Stimulated activated CD4-positive, alpha-beta T cell treated with anti-CD3 and anti-CD28 coated beads, Interleukin-2, amount 100 ng/mL, for 24 hours (primary cell): ENCODE measurements at places on chromosomes 12 and 14.

DNA sequence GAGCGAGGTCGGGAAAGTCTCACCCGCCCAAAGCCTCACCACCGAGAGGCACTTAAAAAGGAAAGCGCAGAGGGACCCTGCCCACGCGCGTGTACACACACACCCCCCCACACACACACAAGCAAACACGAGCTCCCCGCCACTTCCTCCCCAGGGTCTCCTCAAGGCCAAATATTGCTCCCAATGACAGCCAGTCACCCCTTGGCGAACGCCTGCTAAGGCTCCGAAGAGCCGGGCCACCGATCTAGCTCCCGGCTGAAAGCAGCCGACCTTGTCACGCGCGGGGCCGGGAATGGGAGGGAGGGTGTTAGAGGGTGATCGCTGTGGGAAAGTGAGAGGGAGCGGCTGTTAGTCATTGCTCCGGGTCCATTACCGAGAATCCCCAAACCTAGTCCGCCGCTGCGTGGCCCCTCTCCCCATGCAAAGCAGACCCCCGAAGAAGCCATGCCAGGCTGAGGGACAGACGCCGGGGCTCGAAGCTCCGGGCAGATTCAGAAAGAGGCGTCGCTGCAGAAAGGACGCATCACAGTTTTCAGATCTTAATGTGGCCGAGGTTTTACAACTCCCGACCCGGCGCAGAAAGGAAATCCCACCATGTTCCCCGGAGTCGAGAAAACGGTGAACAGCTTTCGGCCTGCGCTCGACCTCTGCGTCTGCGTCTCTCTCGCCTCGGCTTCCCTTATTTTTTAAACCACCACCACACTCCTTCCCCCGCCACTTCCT is 2.6 kb downstream of the BMP4 start:
- peak; percentile 16 for DNase-seq

GRCh38 chr14:37550511-37550910 is 44.5 kb downstream of the FOXA1 start:
- no peak for DNase-seq

- no peak for DNase-seq
These were observed 3.2 kb upstream of the CRIP1 start for GRCh38 chr14:105483300-105484068.

DNA sequence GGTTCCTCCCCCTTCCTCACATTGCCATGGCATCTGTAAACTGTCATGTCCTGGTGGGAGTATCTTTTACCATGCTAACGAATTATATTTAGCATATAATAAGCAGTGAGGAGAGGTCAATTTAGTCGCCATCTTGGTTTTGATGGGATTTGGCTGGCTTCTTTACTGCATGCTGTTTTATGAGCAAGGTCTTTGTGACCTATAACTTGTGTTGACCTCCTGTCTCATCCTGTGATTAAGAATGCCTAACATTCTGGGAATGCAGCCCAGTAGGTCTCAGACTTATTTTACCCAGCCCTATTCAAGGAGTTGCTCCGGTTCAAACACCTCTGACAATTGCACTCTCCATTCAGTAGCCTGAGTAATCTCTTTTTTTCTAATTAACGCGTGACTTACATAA is 2.1 kb upstream of the EIF4B start:
- no peak for DNase-seq

DNA sequence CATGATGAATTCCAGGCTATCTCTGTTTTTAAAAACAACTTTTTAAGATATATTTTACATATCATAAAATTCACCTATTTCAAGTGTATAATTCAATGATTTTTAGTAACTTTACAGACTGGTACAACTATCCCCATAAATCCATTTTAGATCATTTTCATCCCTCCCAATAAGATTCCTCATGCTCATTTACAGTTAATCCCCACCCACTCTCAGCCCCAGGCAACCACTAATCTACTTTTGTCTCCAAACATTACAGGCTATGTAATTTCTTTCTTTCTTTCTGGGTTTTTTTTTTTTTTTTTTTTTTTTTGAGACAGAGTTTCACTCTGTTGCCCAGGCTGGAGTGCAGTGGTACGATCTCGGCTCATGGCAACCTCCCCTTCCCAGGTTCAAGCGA is 81.3 kb downstream of the DNAI7 start:
- DNase-seq, result no peak

GRCh38 chr12:109640961-109641360 is 67.4 kb downstream of the MVK start:
- DNase-seq, result no peak

- DNase-seq, result no peak
These were observed 31.6 kb upstream of the PTPRQ start for GRCh38 chr12:80412343-80412953.

GRCh38 chr12:47449797-47450196 is 256.0 kb downstream of the RPAP3 start:
- DNase-seq, result no peak

GRCh38 chr12:63445224-63445880 is 222.9 kb downstream of the DPY19L2 start:
- no peak for DNase-seq

DNA sequence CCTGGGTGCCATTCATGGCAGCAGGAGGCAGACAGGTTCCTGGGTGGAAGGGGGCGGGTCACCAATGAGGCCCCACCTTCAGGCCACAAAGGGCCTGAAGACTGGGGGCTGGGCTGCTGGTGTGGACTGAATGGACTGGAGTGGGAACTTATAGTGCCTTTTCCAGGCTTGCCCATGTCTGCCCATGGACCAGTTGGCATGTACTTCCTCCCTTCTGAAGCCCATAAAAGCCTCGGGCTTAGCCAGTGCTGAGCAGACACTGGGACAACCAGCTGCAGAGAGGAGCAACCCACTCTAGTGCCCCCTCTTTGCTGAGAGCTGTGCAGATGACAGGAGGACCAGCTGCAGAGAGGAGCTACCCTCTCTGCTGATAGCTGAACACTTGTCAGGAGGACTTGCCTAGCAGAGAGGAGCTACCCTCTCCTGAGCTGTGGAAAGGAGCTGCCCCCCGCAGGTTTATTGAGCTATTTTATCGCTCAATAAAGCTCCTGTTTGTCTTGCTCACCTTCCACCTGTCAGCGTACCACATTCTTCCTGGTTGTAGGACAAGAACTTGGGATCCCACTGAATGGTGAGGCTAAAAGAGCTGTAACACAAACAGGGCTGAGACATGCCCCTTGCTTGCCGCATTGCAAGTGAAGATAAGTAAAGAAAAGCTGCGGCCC is 34.0 kb downstream of the APAF1 start:
- DNase-seq, result no peak

- no peak for DNase-seq
These were observed 53.5 kb downstream of the CKAP4 start for GRCh38 chr12:106194351-106194750.

DNA sequence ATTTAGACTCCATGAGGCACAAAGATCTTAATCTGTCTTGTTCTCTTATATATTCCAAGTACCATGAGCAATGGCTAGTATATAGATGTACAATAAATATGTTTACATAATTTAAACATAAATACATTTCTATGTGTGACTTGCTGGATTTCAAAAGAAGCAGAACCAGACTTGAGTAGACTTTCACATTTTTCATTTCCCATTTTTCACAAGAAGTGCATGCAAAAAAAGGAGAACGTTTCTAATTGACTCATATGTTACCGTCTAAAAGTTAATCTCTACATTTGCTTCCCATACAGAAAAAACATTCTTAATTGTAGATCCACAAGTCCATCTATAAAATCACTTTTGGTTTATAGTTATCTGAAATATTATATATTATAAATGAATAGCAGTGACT is 256.5 kb upstream of the USP15 start:
- DNase-seq, result no peak

DNA sequence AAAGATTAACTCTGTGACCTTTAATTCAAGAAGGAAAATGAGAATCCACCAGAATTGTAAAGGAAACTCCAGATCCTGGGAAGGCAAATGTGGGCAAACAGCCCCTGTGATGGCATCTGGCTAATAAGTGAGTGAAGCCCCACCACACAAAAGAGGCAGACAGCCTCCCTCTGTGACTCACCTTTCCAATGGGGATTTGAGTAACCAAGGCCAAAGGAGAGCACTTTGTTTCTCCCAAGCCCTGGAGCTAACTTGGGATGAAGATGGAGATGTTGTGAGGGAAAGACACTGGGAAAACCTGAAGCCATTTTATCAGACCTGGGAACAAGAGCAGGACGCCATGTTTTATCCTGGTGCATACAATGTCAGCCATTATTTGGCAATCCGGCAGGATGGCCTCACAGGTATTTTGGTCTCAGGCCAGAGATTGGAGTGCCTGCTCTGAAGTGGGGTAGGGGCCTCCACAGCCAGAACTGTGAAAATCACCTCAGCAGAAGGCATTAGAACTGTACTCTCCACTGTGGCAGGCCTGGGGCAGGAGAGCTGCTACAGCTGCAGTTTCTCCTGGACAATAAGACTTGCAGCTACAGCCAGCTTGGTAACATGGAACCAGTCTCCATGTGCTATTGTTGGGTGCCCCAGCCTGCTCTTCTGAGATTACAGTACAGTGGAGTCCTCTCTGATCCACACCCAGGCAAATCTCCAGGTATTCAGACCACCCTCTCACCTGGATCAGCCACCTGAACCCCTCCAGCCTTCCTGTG is 96.6 kb upstream of the PCED1B start:
- DNase-seq, result no peak

DNA sequence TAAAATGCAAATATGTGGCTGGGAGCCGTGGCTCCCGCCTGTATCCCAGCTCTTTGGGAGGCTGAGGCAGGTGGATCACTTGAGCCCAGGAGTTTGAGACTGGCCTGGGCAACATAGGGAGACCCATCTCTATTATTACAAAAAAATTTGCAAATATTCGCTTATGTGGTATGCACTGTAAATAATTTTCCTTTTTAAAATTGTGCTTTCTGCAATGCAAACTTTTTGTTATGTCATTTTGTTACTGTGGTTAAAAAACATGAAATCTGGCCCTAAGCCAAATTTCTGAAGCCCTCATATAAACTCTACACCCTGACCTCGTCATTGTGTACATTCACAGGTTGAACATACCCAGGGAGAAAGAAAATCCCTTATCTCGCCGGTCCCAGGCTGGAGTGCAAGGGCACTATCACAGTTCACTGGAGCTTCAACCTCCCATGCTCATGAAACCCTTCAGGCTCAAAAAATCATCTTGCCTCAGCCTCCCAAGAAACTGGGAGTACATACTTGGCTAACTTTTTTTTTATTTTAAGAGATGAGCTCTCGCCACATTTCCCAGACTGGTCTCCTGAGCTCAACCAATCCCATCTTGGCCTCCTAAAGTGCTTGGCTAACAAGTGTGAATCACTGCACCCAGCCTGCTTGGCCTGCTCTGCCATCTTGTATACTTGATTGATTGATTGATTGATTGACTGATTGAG is 24.7 kb downstream of the TRAPPC6B start:
- no peak for DNase-seq
